NB4 (cell line): ENCODE measurements at places on chromosomes 7 and 10.
A peak's percentile ranks its signal among the peaks of the same experiment; 100 is the strongest.

- no peak for DNase-seq
These were observed 11.8 kb downstream of the CUTC start for GRCh38 chr10:99743841-99744240.

DNA sequence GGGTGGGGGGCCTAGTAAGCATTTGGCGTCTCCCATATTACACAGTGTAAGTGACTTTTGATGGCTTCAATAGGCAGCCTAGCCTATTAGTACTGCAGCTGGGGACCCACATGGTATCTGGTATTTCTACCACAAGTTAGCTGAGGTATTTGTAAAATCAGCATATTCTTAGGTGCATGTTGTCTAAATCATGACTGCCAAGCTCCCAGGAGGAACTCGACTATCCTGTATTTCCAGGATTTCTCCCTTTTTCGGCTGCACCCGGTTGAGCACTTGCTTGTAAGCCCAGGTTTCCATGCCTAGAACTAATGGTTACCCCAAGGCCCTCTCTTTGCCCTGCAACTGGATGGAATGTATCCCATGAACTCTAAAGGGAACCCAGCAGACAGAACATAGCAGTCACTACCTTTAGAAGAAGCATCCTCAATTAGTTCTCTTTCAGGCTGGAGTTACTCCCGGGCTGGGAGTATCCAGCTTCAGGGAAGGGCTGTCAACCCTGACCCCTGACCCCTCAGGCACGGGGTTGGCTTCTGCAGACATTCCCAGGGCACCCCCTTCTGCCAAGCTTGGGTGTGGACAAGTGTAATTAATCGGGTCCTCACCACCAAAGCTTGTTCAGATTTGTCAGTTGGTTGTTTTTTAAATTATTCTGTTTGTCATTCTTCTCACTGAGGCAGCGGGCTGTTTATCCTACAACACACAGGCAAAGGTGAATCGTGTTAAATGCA, 90.3 kb upstream of the PARD3 start:
- DNase-seq: no peak

GRCh38 chr7:30405179-30405578, 73.4 kb downstream of the NOD1 start:
- DNase-seq: no peak

DNA sequence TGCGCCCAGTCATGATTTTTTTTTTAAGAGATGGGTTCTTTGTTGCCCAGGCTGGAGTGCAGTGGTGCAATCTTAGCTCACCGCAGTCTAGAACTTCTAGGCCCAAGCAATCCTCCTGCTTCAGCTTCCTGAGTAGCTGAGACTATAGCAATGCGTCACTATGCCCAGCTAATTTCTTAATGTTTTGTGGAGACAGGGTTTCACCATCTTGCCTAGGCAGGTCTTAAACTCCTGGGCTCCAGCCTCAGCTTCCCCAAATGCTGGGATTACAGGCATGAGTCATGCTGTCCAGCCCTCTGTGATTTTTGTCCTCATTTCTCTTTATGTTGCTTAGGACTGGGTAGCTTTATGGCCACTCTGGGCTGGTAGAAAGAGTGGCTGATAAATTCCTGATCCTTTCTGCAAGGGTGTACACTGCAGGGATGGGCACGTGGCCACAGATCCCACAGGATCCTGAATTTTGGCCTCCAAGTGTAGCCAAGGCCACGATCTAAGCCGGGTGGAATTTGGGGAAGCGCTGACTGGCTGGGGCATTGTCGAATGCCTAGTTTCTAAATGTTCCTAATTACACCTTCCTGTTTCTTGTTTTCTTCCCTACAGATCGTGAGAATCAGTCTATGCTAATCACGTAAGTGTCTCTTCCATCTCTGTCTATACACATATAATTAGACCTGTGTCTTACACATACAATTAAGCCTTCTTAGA, 24.1 kb upstream of the MYH16 start:
- DNase-seq: peak; percentile 91

- peak; percentile 92 for DNase-seq
These were observed 126.4 kb upstream of the CCDC6 start for GRCh38 chr10:60032723-60033122.
